ENCODE measurements at places on chromosomes 1 and 21. TPM values are rescaled to one million over a fixed set of nuclear protein-coding genes. Genes with fewer than 3 reads are reported as not detected.

MTARC2 gene
- 33.9 TPM for total RNA-seq

- no peak overlapping the region for H3K27ac ChIP-seq
- H3K36me3 ChIP-seq = no peaks in the 10 kb centered on the region
- H3K4me1 ChIP-seq = no peaks in the 10 kb centered on the region
- peak; percentile 56 for DNase-seq
- no peak overlapping the region for H3K4me3 ChIP-seq
These were observed 2.7 kb upstream of the NPHP4 start for GRCh38 chr1:5994713-5995621.

MMEL1 gene
- total RNA-seq = 0.94 TPM

DNA sequence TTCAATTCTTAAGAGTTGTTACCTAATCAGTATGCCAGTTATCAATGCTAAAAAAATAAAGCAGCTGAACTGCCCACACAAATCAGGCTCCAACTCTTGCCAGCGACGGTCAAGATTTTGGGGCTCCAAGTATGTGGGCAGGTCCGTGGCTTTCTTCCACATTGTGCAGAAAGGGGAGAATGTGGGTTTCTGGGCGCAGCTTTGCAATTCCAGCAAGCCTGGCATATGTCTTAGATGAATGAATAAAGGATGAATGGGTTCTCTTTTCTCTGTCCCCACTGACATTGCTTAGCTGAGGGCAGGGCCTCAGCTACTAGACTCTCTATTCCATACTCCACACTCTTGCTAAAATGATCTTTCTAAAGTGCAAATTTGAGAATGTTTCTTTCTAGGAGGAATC, 42.4 kb downstream of the NENF start:
- no peak overlapping the region for H3K27ac ChIP-seq
- H3K36me3 ChIP-seq = no peaks in the 10 kb centered on the region
- H3K27me3 ChIP-seq = no peaks in the 10 kb centered on the region
- DNase-seq = no peak

DNA sequence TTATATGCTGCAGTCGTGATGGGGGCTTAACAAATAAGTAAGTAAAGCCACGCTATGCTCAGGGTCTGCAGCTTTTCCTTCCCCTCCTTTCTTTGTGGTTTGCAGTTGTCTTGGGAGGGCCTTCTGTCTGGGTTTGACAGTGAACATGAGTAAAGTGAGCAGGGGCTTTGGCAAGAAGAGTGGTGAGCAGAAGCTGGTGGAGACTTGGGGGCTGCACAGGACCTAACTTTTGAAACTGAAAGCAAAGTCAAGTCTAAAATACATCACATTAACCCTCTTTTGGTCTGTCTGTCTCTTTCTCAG, 368.6 kb upstream of the VAMP3 start:
- DNase-seq = no peak
- H3K27me3 ChIP-seq = no peaks in the 10 kb centered on the region
- H3K27ac ChIP-seq = no peak overlapping the region
- H3K4me3 ChIP-seq = no peak overlapping the region
- H3K36me3 ChIP-seq = no peaks in the 10 kb centered on the region
- no peaks in the 10 kb centered on the region for H3K4me1 ChIP-seq

TOMM20 gene
- 77.3 TPM for total RNA-seq

DNA sequence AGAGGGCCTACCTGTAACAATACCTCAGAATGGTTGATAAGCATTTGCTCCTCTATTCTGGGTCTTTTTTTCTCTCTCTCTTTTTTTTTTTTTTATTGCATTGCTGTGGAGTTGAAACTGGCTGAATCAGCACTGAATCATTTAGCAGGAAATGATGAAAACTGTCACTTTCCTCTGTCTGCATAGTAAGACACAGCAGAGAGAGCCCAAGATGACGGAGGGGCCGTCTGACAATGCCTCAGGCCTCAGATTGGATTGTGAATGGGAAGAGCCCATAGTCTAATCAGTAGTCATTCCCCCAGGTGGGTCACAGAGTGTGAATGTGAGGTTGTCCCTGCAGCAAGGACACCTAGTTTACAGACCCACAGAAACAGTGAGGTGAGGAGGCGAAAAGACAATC, 193.2 kb upstream of the PLXNA2 start:
- H3K27ac ChIP-seq = no peak overlapping the region
- no peak for DNase-seq
- H3K36me3 ChIP-seq = no peaks in the 10 kb centered on the region
- H3K4me1 ChIP-seq = no peaks in the 10 kb centered on the region
- H3K27me3 ChIP-seq = no peaks in the 10 kb centered on the region
- no peak overlapping the region for H3K4me3 ChIP-seq

Data from aorta (tissue), 5 donors.